Activated CD8-positive, alpha-beta memory T cell treated with anti-CD3 and anti-CD28 coated beads, Interleukin-2, amount 10 ng/mL, durations not matched to agents 7 days and 5 days (primary cell): ENCODE measurements at places on chromosomes 2 and 18.

DNA sequence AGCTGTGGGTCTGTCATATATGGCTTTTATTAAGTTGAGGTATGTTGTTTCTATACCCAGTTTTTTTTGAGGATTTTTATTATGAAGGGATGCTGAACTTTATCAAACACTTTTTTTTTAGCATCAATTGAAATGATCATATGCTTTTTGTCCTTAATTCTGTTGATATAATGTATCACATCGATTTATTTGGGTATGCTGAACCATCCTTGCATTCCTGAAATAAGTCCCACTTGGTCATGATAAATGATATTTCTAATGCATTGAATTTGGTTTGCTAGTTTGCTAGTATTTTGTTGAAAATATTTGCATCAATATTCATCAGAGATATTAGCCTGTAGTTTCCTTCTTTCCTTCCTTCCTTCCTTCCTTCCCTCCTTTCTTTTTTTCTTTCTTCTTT, 22.5 kb upstream of the CWC22 start:
- H3K27me3 ChIP-seq, result peaks cover 14% of the 10 kb centered on the region
- no peak overlapping the region for H3K4me3 ChIP-seq
- H3K27ac ChIP-seq, result no peak overlapping the region

DNA sequence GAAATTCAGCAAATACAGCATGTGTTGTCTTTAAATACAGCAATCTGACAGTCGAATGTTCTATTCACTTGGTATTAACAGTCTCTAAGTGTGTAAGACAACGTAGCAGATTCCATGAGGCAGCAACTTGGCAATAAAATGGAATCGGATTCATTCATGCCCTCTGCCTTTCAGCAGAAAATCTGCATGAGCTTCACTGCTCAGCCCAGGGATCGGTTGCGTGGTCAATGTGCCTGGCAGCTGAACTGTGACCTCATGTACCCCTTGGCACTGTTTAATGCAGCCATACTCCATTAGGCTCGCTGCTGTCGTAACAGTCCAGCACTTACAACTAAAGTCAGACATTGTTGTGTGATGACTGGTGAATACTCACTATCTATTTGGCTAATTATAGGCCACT, 17.7 kb upstream of the RGPD4 start:
- H3K27ac ChIP-seq, result no peak overlapping the region
- H3K27me3 ChIP-seq, result no peaks in the 10 kb centered on the region
- no peak overlapping the region for H3K4me3 ChIP-seq

- H3K36me3 ChIP-seq, result no peaks in the 10 kb centered on the region
- H3K27me3 ChIP-seq, result no peaks in the 10 kb centered on the region
- H3K27ac ChIP-seq, result no peak overlapping the region
- DNase-seq, result no peak
- H3K4me1 ChIP-seq, result peaks cover 3% of the 10 kb centered on the region
- H3K4me3 ChIP-seq, result no peak overlapping the region
Measured at GRCh38 chr18:70671889-70672565, 383.2 kb downstream of the SOCS6 start.

DNA sequence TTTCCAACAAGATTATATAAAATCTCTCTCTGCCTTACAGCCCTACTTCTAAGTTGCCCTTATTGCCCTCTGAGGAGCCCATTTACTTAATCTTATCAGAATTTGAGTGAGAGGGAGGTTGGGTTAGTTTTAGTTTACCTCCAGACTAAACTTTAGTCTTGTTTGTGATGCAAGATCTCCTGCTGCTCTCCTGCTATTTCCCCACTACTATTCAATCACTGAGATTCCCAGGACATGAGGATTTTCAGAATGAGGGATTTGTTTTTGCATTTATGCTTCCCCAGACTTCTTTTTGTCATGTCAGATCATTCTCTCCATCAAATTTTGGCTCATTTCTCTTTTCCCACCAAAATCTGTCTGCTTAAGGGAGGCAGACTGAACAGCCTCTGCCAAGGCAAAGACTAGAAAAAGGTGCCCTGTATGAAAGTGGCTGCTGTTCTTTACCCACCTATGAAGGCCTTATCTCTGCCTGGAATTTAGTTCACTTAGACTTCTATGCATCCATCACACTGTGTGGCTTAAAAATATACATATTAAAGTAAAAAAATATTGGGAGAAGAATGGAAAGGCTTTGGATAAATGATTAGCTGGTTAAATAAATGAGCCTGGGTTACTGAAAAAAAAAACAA, 401.3 kb downstream of the PID1 start:
- H3K4me3 ChIP-seq, result no peak overlapping the region
- no peak for DNase-seq
- no peak overlapping the region for H3K27ac ChIP-seq
- H3K27me3 ChIP-seq, result no peaks in the 10 kb centered on the region

DNA sequence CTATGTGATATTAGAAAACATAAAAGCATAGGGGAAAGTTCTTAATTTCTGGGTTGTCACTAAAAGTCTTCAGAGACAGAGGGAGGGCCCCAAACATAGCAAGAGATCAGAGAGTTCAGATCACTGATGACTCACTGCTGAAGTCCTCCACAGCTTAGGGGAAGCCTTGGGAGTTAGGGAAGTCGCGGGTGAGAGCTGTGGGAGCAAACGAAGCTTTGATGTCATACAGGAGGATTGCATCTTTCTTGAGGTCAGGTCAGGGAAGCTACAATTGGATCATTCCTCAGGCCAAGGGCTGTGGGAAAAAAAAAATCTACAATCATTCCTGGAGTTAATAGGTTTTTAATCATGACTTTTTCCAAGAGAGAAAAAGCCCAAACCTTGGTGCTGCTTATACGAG, 96.2 kb downstream of the COPS8 start:
- H3K4me3 ChIP-seq, result no peak overlapping the region
- no peak for DNase-seq
- H3K36me3 ChIP-seq, result no peaks in the 10 kb centered on the region
- no peak overlapping the region for H3K27ac ChIP-seq

DNA sequence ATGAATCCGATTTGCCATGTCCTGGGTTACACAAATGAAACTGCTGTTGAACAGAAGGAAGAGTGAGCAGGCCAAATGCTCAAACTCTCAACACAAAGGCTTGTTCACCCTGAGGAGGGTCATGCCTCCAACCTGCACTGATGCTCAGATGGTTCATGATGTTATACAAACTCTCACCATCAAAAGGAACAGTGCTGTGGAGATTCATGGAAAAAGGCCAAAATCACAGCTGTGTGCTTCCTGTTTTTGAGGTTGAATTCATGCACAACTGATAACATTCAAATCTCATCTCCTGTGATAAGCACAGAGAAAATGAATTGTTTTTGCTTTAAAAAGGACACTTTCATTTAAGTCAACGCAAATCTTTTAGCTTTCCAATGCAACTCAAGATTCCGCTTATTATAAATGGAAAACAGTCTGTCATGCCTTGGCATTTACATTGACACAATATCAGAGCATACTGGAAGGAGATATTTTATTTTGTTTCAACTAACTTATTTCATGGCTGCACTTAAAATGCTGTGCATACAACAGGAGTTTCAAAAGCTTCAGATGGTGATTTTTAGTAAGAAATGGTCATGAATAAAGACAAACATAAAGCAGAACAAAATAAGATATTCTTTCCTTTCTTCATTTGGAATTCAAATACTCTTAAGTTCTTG, 22.2 kb upstream of the TTN start:
- no peak overlapping the region for H3K27ac ChIP-seq
- peaks cover 3% of the 10 kb centered on the region for H3K4me1 ChIP-seq
- no peak overlapping the region for H3K4me3 ChIP-seq
- H3K36me3 ChIP-seq, result peaks cover 1% of the 10 kb centered on the region
- H3K27me3 ChIP-seq, result no peaks in the 10 kb centered on the region
- no peak for DNase-seq

GRCh38 chr2:222613715-222614331, 42.1 kb downstream of the FARSB start:
- peaks cover 19% of the 10 kb centered on the region for H3K36me3 ChIP-seq
- no peak overlapping the region for H3K27ac ChIP-seq
- H3K27me3 ChIP-seq, result no peaks in the 10 kb centered on the region
- DNase-seq, result no peak
- no peak overlapping the region for H3K4me3 ChIP-seq

DNA sequence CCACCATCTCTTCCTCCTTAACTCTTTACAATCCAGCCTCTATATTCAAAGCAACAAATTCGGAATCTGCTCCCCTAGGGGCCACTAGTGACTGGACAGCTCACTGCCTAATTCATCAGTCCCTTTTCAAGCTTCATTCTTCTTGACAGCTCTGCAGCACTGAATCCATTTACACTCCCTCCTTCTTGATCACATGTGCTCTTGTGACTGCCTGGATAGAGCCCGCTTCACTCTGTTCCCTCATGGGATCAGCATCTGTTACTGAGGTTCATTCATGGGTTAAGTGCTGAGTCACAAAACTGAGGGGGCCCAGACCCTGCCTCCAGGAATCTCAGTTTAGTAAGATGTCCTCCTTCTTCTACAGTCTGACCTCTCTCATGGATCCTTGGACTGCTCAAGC, 81.5 kb downstream of the CYRIA start:
- H3K4me1 ChIP-seq, result no peaks in the 10 kb centered on the region
- no peaks in the 10 kb centered on the region for H3K36me3 ChIP-seq
- no peak overlapping the region for H3K27ac ChIP-seq
- no peak overlapping the region for H3K4me3 ChIP-seq
- DNase-seq, result no peak
- H3K27me3 ChIP-seq, result no peaks in the 10 kb centered on the region

DNA sequence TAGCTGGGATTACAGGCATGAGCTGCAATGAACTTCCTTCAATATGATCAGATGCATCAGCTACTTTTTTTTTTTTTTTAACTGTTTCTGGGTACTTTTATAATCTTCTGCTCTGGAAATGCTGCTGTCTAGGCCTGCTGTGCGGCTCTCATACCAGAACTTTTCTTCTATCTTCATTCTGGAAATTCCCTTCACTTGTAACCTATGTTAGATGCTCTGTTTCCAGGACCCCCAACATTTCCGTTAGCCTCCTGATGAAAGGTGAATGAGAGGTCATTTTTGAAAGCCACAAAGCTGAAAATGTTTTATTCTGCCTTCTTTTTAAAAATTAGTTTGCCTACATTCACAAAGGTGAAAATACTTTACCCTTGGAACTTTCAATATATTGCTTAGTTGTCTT, 8.6 kb downstream of the AGFG1 start:
- peaks cover 43% of the 10 kb centered on the region for H3K4me1 ChIP-seq
- no peaks in the 10 kb centered on the region for H3K27me3 ChIP-seq
- H3K4me3 ChIP-seq, result no peak overlapping the region
- no peak overlapping the region for H3K27ac ChIP-seq
- H3K36me3 ChIP-seq, result peaks cover 8% of the 10 kb centered on the region

DNA sequence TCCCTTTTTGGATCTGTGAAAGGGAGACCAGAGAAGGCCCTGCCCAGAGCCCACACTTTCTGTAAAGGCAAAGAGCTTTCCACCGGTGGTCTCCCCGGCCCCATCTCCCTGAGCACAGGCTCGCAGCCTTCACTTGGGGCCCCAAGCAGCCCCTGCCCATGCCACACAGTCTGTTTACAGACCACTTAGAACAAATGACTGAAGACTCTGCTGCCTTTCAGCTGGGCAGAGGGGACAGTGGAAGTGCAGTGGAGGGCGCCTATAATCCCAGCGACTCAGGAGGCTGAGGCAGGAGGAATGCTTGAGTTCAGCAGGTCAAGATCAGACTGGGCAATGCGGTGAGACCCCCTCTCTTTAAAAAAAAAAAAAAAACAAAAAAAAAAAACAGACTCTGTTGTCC, 28.9 kb downstream of the SERTAD2 start:
- peaks cover 14% of the 10 kb centered on the region for H3K4me1 ChIP-seq
- H3K4me3 ChIP-seq, result no peak overlapping the region
- no peak for DNase-seq
- H3K36me3 ChIP-seq, result no peaks in the 10 kb centered on the region
- H3K27me3 ChIP-seq, result no peaks in the 10 kb centered on the region

DNA sequence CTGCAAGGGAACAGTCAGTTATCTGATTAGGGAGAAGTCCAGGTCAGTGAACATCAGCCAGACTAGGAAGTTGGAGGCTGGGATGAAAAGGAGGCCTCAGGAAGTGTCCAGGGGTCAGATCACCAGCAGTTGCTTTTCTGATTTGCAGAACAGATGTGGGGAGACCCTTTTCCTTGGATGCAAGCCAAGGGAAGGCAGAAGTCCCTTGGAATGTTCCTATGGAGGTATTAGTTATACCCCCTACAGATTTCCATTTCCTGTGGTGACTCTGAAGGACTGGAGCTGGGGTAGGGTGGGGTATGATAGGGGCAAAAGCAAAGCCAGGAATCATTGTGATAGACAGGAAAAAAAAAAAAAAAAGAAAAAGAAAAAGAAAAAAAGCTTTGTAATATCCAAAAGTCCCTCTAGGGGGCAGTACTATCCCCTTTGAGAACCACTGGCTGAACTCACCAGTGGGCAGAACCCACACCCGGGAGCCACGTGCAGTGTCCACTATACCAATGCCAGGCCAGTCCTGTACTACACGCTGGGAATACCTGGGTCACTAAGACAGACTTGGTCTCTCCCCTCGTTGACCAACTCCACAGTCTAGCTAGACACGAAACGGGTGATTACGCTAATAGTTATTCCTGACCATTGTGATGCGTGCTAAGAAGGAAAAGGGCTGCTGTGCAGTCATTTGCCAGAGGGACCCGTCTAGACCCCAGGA, 7.4 kb downstream of the DYSF start:
- H3K4me1 ChIP-seq, result peaks cover 7% of the 10 kb centered on the region
- no peak overlapping the region for H3K4me3 ChIP-seq
- H3K27me3 ChIP-seq, result peaks cover 3% of the 10 kb centered on the region
- H3K36me3 ChIP-seq, result no peaks in the 10 kb centered on the region

- DNase-seq, result no peak
- H3K27me3 ChIP-seq, result no peaks in the 10 kb centered on the region
- H3K4me3 ChIP-seq, result no peak overlapping the region
- H3K36me3 ChIP-seq, result no peaks in the 10 kb centered on the region
- no peak overlapping the region for H3K27ac ChIP-seq
Measured at GRCh38 chr2:237068005-237068576, 17.6 kb upstream of the COPS8 start.

GRCh38 chr2:173684896-173685459, 280.2 kb downstream of the SP3 start:
- H3K27ac ChIP-seq, result no peak overlapping the region
- peaks cover 7% of the 10 kb centered on the region for H3K27me3 ChIP-seq
- no peaks in the 10 kb centered on the region for H3K36me3 ChIP-seq
- DNase-seq, result no peak
- H3K4me1 ChIP-seq, result no peaks in the 10 kb centered on the region

DNA sequence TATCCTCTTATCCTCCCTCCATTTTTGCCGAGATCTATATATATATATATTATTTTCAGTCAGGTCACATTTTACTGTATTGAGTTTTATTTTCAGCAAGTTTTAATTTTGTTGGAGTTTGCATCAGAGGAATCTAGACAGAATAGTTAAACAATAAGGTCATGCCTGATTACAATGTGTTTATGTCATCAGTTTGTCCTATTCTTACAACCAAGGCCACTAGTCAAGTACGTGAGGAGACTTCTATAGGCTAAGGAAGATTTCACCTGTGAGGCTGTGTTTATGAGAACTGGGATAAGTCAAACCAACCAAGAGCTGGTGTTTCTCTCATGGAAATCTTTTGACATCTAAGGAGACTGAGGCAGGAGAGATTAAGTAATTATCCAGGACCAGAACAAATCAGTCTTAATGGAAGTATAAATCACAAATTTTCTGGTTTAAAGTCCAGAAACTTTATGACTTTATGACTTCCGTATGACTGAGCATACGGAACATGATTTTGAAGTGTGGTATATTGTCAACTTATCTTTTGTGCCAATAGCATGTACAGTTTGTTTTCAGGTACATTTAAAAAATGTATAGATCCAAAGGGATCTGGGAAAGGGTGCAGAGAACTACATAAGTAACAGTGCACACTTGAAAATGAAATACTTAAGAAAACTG, 100.0 kb upstream of the DTNA start:
- no peaks in the 10 kb centered on the region for H3K27me3 ChIP-seq
- H3K4me3 ChIP-seq, result no peak overlapping the region
- no peak for DNase-seq
- no peaks in the 10 kb centered on the region for H3K4me1 ChIP-seq
- no peaks in the 10 kb centered on the region for H3K36me3 ChIP-seq
- no peak overlapping the region for H3K27ac ChIP-seq
